AML-193 (cell line): ENCODE measurements at places on chromosomes 16 and 17.

DNA sequence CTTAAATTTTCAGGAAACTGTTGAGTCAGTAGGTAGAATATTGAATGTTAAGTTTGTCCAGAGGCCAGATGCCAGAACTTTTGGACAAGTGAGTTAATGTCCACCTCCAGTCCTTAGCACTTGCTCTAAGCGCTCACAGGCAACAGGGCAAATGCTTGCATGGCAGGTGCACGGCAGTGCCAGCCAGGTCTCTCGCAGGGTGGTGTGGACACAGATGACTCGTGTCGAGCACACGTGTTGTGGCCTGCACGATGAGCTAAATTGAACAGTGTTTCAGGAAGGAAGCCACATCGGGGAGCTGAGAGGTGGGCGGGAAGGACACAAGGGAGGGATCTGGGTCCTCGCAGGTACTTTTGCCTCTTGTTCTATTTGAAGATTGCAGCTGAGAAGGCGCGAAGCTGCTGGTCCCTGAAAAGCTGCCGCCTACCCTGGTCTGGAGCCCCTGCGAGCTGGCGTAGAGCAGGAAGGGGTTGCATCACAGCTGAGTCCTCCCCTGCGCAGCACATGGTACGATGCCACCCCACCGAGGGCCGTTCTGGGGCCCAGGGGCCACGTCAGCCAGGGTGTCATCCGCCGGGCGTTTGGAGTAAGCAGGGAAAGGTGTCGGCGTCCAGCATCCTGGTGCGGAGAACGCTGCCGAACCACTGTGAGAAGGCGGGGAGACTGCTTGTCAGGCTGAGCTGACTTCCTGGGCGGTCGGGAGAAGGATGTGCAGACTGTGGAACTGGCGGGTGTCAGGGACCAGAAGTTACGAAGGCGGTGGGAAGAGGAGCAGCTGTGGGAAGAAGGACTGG lies 6.3 kb downstream of the RAB40C start:
- no peak for DNase-seq

DNA sequence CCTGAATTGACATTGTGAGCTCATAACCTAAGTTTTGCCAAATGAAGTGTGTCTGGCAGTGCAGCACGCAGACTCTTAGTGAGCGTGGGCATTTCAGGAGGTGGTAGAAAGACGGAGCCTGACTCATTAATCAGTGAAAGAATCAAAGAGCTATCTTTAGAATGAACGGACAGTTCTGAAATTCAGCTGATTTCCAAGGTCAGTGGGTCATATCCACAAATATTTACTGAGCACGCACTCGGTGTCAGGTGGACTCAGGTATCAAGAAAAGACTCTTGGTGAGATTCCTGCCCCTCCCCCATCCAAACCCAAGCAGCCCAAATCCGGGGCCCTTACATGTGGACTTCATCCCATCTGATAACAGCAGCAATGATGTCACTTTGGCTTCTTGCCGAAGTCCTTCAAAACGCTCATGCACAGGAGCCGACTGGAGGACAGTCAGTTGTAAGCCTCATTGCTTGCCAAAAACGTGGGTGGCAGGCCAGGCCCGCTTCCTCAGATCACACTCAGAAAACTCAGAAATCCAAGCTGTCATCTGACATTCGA lies 185.8 kb downstream of the HS3ST3A1 start:
- no peak for DNase-seq

- no peak for DNase-seq
These were observed 119.6 kb upstream of the CHMP6 start for GRCh38 chr17:80872001-80872500.

DNA sequence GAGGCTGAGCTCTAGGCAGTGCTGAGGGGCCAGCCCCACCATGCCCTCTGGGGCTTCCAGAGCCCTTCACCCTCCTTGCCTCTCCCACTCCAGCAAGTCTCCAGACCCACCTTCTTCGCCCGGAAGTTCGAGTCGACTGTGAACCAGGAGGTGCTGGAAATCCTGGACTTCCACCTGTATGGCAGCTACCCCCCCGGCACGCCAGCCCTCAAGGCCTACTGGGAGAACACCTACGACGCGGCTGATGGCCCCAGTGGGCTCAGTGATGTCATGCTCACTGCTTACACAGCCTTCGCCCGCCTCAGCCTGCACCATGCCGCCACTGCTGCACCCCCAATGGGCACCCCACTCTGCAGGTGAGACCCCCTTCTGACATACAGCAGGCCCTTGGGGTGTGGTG lies 10.5 kb downstream of the XYLT2 start:
- DNase-seq = no peak

DNA sequence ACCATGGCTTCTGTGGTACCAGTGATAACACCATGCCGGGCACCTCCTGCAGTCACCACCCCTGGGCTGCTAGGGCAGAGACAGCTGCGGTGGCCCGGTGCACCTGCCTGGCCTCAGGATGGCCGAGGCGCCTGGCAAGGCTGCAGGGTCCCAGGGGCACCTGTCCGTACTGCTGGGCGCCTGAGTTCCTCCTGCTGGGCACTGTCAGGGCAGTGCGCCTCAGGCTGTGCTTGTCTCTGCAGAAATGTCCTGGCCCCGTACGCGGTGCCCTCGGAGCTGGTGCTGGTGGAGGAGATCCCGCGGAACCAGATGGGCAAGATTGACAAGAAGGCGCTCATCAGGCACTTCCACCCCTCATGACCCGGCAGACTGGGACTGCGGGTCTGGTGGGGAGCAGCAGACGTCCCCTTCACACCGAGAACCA lies 17.7 kb upstream of the CDH15 start:
- no peak for DNase-seq

DNA sequence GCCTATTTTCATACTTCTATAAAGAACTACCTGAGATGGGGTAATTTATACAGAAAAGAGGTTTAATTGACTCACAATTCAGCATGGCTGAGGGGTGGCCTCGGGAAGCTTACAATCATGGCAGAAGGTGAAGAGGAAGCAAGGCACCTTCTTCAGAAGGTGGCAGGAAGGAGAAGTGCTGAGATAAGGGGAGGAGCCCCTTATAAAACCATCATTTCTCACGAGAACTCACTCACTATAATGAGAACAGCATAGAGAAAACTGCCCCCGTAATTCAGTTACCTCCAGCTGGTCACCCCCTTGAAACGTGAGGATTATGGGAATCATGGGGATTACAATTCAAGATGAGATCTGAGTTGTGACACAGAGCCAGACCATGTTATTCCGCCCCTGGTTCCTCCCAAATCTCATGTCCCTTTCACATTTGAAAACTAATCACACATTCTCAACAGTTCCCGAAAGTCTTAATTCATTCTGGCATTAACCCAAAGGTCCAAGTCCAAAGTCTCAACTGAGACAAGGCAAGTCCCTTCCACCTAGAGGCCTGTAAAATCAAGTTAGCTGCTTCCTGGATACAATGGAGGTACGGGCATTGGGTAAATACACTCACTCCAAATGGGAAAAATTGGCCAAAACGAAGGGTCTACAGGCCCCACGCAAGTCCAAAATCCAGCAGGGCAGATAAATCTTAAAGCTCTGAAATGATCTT lies 237.7 kb downstream of the CDH13 start:
- no peak for DNase-seq

DNA sequence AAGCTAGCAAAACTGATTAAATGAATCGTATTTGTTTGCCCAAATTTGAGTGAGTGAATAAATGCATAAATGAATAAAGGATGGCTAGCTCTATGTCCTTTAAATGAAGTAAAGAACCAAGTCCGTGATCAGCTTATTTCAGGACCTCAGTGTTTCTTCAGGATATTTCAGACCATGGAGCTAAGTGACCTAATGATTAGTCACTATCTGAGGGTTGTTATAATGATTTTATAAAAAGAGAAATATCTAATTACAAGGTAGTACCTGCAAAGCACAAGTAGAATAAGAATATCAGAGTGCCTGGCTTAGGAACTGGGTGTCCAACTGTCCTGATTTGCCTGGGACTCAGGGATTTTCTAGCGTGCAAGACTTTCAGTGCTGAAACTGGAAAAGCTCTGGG lies 12.5 kb downstream of the KCNJ2 start:
- no peak for DNase-seq

- no peak for DNase-seq
These were observed 18.4 kb downstream of the HS3ST6 start for GRCh38 chr16:1899641-1900451.

GRCh38 chr17:80765241-80765961 lies 220.8 kb downstream of the RPTOR start:
- peak; percentile 68 for DNase-seq

DNA sequence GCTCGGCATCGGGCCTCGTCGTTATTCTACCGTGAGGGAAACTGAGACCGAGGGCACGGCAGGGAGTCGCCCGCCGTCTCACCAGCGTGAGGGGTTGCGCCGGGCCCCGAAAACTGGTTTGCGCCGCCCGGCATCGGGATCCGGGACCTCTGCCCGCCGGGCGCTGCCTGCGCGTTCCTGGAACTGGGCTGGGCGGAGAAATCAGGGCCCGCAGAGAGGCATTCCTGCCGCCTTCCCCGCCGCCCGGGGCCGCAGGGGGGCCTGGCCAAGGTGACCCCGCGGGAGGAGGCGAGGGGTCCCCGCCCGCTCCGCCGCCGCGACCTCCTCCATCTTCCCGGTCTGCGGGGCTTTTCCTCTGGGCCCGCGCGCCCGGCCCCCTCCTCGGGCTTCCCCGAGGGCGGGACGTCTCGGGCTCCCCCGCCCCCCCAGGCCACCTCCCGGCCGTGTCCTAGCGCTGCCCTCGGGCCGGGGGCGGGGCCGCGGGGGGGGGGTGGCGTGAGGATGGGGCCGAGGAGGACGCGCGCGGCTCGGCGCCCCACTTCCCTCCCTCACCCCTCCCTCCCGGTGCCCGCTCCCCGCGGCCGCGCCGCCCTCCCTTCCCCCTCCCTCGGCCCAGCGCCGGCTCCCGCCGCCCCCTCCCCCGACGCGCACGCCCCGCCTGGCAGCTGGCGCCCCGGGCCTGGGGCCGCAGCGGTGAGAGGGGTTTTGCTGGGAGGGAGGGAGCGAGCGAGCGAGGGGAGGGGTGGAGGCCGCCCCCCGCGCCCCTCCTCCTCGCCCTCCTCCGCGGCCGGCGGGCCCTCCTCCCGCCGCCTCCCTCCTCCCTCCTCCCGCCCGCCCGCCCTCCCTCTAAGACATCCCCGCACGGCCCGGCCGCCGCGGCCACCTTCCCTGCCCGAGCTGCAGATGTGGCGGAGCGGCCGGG lies at the start of gene GLIS2:
Gene GLIS2 (plus strand): TSS at position 882 of the 922 bp plus-strand sequence. CDS start 16,214 bp downstream, outside the sequence.
- no peak for DNase-seq

DNA sequence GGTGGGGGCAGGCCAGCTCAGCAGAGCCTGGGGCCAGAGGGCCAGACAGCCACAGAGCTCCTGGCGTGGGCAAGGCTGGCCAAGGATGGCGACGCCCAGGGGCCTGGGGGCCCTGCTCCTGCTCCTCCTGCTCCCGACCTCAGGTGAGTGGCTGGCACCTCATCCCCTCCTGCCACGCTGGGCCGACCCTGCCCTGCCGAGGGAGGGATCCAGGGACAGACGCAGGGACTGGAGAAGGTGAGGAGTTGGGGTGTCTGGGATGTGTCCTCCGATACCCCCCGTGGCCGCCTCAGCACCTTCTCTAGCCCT lies at the start of gene ADGRG3:
Gene ADGRG3 (plus strand): TSS at position 44 of the 309 bp plus-strand sequence. CDS start 42 bp downstream, at position 86.
- no peak for DNase-seq

DNA sequence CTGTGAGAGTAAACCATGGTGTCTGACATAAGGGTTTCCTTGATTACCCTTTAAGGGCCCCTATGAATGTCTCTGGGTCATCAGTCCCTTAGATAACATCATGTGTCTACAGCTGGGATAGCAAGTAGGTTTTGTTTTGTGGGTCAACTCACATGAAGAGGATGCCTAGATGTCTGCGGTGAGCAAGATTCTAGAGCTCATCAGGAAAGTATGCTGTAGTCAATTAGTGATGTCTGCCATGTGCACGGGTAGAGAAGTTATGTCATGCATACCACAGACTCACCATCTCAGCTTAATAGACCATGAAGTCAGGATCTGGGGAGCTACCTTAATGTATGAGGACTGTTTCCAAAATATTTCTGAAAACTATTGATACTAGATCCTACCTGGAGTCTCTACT lies 57.5 kb downstream of the CDH13 start:
- DNase-seq = no peak

DNA sequence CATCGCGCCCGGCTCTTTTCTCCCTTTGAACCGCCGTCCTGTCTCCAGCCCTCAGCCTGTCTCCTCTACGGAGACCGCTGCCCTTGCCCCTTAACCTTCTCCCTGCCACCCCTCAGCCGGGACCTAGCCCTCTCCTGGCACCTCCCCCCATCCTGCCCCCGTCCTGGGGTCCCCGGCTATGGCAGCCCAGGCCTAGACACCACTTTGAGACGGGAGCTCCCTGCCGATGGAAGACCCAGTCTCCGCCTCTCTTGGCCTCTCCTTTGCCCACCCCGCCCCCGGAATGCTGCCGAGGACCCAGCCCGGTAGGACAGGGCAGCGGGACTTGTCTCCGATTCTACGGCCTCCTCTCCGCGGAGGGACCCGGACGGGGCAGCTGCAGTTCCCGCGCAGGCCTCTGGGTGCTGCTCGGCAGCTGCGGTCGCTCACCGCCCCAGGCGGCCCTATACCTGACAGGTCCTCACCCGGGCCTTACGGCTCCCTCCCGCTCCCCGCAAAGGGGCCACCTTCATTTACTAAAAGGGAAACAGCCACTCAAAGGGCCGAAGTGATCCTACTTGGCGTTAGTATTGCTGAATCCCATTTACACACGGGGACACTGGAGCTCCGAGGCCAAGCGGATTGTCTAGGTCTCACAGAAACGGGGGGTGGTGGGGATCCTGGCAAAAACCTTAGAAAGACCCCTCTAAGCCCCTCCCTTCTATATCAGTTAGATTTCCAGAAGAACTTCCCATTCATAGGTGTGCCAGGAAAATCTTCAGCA lies 32.6 kb upstream of the TAC4 start:
- peak; percentile 52 for DNase-seq

GRCh38 chr16:30698816-30699614 lies at the start of gene SRCAP:
Gene SRCAP (plus strand): TSS chr16:30699171. CDS start chr16:30700825, 1,654 bp downstream.
- DNase-seq = peak; percentile 80

- no peak for DNase-seq
These were observed 292.4 kb downstream of the CPPED1 start for GRCh38 chr16:12511308-12511707.

GRCh38 chr17:8137645-8138373 lies 13.9 kb upstream of the HES7 start:
- DNase-seq = no peak

GRCh38 chr16:68972720-68973119 lies 129.4 kb downstream of the TANGO6 start:
- no peak for DNase-seq

DNA sequence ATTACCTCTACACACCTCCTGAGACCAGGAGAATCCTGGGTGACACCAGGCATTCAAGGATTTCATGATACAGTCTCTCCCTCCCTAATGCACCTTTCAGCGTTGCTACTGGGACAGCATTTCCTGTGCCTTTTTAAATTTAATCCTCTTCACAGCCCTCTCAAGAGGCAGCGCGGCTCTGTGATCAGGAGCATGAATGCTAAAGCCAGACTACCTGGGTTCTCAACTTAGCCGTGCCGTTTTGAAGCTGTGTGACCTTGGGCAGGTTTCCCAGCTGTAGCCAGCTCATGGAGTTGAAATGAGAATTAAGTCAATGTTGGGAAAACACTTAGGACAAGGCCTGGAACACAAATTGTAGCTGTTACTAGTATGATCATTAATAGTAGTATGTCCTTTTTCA lies 191.8 kb downstream of the XYLT1 start:
- no peak for DNase-seq

DNA sequence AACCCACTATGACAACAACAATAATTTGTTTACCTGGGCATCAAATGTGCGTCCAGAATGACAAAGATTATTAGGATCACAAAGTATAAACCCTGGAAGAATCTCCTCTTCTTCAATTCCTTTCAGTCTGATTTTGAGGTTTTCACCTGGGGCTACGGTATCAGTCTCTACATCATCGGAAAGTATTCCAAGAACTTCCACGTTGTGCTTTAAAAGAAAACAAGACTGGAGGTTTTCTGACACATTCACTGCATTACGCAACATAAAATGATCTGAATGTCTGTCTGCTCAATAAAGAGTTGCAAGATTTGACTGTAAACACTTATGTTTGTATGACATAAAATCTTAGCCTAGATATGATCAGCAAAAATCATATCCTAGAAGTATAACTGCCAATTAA lies 26.0 kb upstream of the RSL1D1 start:
- DNase-seq = no peak
